ENCODE measurements at places on chromosomes 1 and 21. TPM values are rescaled to one million over a fixed set of nuclear protein-coding genes. Genes with fewer than 3 reads are reported as not detected.

GRCh38 chr1:154521695-154522094 lies 19.5 kb upstream of the SHE start:
- DNase-seq: no peak

DNA sequence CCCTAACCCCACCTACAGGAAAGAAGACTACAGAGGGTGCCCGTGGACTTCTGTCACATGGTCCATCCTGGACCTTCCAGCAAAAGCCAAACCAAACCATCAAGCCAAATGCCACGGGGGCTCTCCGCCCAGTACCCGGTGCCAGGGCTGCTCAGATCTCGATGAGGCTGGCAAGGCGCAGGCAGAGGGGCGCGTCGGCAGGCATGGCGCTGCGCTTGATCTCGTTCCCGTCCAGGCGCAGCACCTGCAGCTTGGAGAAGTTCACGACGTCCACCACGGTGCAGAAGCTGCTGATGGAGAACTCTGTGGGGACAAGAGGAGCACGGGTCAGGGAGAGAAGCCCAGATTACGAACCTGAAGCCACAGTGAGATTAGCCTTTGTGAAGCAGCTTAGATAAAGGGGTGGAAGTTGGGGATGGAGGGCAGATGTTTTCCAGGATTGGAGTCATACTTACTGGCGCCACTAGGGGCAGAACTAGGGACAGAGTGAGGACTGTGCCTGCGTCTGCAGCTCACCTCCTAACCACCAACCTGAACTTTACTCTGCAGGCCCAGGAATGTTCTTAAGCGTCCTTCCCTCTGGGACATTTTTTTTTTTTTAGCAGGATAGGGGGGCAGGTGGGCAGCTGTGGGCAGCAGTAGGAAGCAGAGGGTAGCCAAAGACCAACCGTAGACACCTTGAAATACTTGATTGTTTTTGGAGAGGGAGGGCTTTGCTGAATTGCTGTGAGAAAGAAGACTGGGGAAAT lies 8.6 kb downstream of the FMOD start:
- no peak for DNase-seq

GRCh38 chr1:84996846-84997666 lies at the start of gene MCOLN2:
Gene MCOLN2, minus strand, starts transcription at chr1:84997113. Its CDS starts 241 bp downstream, at chr1:84996872.
- peak; percentile 65 for DNase-seq

DNA sequence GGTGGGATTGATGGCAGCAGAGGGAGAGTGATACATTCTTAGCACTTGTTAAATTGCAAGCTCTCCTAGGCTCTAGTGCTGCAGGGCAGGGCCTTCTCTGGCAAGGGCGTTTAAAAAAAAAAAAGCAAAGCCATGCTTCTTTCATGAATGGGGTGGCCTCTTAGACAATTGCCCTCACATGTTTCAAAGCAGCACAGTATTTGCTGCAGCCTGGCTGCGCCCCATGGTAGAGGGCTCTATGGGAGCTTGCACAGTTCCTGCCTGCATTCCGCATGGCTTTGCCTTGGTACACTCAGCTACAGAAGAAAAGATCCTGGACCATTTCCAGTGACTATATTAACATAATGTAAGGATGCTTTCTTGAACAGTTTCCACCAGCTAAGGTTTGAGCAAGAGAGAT lies 267.2 kb downstream of the ZNF648 start:
- no peak for DNase-seq

DNA sequence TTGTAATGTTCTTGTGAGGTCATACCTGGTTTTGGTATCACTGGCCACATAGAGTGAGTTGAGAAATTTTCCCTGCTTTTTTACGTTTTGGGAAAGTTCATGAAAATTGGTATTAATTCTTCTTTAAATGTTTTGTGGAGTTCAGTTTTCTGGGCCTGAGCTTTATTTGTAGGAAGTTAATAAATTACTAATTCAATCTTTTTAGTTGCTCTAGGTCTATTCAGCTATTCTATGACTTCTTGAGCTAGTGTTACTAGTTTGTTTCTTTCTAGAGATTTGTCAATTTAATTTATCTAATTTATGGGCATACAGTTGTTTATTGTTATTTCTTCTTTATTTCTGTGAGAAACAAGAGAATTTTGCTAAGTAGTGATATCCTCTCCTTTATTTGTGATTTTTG lies 37.4 kb downstream of the HOOK1 start:
- DNase-seq: no peak

DNA sequence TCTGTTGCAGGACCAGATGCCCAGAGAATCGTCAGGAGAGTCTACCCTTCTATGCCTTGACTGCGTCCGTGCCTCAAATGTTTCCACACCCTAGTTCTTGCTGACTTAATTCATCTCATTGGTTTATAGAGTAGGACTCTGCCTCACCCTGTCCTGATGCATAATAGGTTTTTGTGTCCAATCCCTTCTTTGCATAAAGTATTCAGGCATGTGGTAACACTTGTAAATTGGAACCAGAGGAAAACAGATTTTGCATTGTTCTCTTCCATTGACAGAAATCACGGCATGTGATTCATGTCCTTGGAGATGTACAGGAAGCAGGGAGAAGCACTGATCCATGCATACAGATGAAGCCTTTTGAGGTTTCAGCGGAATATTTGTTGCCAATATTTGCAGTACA lies 29.5 kb downstream of the PLPPR5 start:
- DNase-seq: no peak

- DNase-seq: no peak
Observed at GRCh38 chr1:89873288-89873687, 52.5 kb downstream of the LRRC8D start.

The ELAPOR1 gene
- 0.18 TPM for polyA plus RNA-seq

All from right cardiac atrium (tissue), 5 donors.